Suprapubic skin (tissue), 4 donors: ENCODE measurements at places on chromosomes 11 and 22. TPM values are rescaled to one million over a fixed set of nuclear protein-coding genes. Genes with fewer than 3 reads are reported as not detected.

The AKIP1 gene
- 7.6 TPM for total RNA-seq

DNA sequence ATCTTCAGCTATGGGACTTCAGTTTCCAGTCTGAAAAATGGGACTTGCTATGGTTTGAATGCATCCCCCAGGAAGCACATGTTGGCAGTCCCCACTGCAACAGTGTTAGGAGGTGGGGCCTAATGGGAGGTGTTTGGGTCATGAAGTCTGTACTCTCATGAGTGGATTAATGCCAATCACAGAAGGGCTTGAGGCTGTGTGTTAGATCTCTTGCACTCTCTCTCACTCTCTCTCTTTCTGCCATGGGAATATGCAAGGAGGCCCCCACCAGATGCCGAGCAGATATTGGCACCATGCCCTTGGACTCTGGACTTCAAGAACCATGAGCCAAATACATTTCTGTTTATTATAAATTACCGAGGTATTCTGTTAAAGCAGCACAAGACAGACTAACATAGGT, 7.8 kb upstream of the AP1B1 start:
- peaks cover 7% of the 10 kb centered on the region for H3K4me1 ChIP-seq
- H3K36me3 ChIP-seq, result no peaks in the 10 kb centered on the region
- no peak overlapping the region for H3K4me3 ChIP-seq
- H3K27ac ChIP-seq, result no peak overlapping the region
- H3K27me3 ChIP-seq, result no peaks in the 10 kb centered on the region

DNA sequence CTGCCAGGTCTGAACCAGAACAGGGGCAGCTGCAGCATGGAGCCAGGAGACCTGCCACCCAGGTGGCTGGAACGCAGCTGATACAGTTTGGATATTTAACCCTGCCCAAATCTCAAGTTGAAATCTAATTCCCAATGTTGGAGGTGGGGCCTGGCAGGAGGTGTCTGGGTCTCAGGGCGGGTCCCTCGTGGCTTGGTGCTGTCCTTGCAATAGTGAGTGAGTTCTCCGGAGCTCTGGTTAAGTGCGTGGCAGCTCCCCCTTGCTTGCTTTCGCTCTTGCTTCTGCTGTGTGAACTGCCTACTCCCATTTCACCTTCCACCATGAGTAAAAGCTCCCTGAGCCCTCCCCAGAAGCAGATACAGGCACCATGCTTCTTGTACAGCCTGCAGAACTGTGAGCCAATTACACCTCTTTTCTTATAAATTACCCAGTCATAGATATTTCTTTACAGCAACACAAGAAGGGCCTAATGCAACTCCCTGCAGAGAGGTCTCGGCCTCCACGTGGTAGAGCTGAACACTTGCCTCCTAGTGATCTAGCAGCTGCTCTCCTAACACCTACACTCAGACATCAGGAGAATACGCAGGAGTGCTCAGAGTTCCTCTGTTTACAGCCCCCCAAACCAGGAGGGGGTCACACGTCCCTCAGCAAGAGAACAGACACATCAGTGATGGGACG, 203.7 kb downstream of the CTTN start:
- H3K4me1 ChIP-seq, result no peaks in the 10 kb centered on the region
- no peak overlapping the region for H3K4me3 ChIP-seq
- no peak overlapping the region for H3K27ac ChIP-seq
- peaks cover 10% of the 10 kb centered on the region for H3K27me3 ChIP-seq
- no peak for DNase-seq

GRCh38 chr11:66918741-66919140, 39.4 kb downstream of the PC start:
- no peaks in the 10 kb centered on the region for H3K27me3 ChIP-seq
- DNase-seq, result no peak
- H3K4me3 ChIP-seq, result no peak overlapping the region
- H3K36me3 ChIP-seq, result no peaks in the 10 kb centered on the region
- no peak overlapping the region for H3K27ac ChIP-seq

DNA sequence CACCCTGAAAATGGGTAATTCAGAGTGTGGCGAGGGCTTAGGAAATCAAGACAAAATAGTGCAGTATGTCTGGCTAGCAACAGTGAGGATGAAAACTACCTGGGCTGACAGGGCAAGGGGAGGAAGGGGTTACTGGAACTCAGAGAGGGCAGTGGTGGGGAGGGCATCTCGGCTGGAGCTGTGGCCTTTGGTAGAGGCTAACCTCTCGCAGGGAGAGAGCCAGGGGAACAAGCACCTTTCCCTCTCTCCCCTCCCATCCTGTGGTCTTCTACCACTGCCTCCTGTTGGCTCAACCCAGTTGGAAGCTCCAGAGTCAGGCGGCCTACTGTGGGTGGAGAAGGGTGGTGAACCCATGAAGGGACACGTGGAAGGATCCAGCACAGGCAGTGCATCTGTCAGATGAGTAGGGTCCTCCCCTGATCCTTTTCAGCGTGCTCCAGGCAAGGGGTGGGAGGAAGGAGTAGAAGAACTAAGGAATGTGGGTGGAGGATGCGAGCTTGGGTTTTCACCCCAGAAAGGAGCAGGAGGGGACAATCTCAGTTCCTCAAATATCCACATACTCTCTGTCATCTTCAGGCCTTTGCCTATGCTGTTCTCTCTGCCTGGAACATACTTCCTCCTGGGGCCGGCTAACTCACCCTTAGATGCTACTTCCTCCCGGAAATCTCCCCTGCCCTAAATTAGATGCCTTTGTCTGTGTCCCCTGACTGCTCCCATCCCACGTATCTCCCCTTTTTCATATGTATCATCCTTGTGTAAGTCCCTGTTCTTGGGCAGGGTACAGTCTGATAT, 6.2 kb upstream of the KCNE3 start:
- H3K27ac ChIP-seq, result no peak overlapping the region
- H3K36me3 ChIP-seq, result no peaks in the 10 kb centered on the region
- peak; percentile 68 for DNase-seq
- H3K4me1 ChIP-seq, result no peaks in the 10 kb centered on the region

DNA sequence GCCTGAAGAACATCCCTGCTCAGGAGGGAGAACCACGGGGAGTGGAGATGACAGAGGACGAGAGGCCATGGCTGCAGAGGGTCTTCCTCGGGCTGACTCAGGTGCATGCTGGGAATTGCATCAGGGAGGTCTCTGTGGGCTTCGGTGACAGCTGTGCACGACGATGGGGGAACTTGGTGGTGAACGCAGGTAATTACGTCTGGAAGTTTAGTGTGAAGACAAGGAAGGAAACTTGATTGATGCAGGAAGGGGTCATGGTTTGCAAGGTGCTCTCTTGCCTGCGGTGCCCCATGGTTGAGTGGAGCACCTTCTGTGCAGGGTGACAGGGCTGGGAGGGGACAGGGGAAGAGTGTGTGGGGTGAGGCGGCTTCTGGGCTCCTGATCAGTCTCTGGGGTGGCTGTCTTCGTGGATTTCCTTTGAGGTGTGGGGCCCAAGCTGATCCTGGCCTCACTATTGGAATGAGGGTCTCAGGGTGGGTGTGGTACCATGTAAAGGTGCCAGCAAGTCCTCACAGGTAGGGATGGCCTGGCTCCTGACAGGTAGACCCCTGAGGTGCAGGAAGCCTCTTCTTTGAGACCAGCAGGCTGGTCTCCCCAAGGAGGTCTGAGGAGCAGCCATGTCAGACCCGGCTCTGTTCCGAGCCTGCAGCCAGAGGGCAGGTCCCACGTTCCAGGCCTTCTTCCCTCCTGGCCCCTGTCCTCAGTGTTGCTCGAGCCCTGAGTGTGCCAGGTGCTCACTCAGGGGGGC, 1020.1 kb downstream of the TBC1D22A start:
- DNase-seq, result no peak
- no peak overlapping the region for H3K4me3 ChIP-seq
- peaks cover 15% of the 10 kb centered on the region for H3K27me3 ChIP-seq
- H3K36me3 ChIP-seq, result no peaks in the 10 kb centered on the region

The NUDT8 gene
- 44.7 TPM for total RNA-seq

DNA sequence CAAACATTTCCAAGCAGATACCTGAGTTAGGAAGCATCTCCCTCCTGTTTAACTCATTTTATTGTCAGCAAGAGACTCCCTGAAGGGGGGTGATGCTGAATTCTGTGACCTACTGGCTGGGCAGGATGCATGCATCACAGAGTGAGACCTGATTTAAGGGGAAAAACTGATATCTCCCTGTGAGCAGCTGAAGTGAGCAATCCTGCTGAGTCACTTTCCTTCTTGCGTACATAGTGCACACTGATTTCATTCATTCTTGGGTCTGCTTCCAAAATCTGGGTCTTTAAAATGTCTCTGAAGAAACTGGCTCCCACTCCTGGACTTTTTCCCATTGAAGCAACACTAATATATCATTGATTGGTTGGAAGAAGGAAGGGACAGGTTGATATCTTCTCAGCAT, 23.3 kb downstream of the P4HA3 start:
- H3K27me3 ChIP-seq, result no peaks in the 10 kb centered on the region
- H3K4me1 ChIP-seq, result no peaks in the 10 kb centered on the region
- no peaks in the 10 kb centered on the region for H3K36me3 ChIP-seq
- no peak for DNase-seq

The CXCR5 gene
- total RNA-seq, result not detected

DNA sequence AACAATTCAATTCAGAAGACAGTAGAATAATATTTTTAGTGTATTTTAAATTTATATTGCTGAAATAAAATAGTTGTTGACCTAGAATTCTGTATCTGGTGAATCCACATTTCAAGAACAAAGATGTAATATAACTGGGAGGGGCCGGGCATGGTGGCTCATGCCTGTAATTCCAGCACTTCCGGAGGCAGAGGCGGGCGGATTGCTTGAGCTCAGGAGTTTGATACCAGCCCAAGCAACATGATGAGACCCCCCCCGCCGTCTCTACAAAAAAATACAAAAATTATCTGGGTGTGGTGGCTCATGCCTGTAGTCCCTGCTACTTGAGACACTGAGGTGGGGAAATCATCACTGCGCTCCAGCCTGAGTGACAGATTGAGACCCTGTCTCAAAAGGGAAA, 72.6 kb downstream of the CD82 start:
- no peaks in the 10 kb centered on the region for H3K36me3 ChIP-seq
- no peak overlapping the region for H3K27ac ChIP-seq
- H3K4me3 ChIP-seq, result no peak overlapping the region
- H3K27me3 ChIP-seq, result no peaks in the 10 kb centered on the region
- DNase-seq, result peak; percentile 41
- H3K4me1 ChIP-seq, result peaks cover 9% of the 10 kb centered on the region

The DDI1 gene
- not detected for total RNA-seq

DNA sequence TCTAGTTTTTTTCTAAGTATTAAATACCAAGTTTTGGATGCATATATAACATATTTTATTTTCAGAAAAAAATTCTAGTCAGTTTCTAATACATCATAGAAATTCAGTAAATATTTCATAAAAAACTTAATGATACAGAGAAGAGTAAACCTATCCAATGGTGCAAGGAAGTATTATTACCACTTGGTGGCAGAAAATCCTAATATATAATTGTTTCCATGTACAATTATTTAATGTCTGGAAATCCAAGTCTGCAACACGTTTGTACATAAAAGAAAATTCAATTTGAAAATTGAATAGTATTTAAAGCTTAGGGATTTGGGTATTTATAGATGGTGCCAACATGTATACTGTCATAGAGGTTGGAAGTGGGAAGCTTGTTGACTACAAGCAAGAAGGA, 127.0 kb downstream of the TRPC6 start:
- H3K27ac ChIP-seq, result no peak overlapping the region
- no peak for DNase-seq
- no peaks in the 10 kb centered on the region for H3K4me1 ChIP-seq
- H3K27me3 ChIP-seq, result no peaks in the 10 kb centered on the region
- H3K36me3 ChIP-seq, result no peaks in the 10 kb centered on the region

DNA sequence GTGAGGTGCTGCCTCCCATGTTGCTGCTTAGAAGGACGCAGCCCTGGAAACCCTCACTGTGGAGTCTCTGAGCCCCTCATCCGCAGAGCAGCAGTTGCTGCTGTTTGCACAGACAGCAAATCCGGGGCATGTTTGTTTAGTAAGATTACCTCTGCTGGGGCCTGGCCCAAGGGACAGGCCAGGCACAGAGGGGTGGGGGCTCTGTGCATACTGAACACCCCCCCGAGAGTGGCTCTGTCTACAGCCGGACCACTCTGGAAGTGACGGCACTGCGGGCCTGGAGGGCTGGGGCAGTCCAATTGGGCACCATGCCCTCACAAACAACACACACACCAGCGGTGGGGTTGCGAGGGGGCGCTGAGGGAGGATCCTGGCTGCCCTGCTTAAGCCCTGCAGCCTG, 22.9 kb upstream of the CCDC188 start:
- DNase-seq, result no peak
- H3K4me1 ChIP-seq, result no peaks in the 10 kb centered on the region
- peaks cover 8% of the 10 kb centered on the region for H3K27me3 ChIP-seq
- no peaks in the 10 kb centered on the region for H3K36me3 ChIP-seq

GRCh38 chr11:71191201-71191600, 61.2 kb downstream of the SHANK2 start:
- no peak overlapping the region for H3K4me3 ChIP-seq
- no peak overlapping the region for H3K27ac ChIP-seq
- no peaks in the 10 kb centered on the region for H3K36me3 ChIP-seq

GRCh38 chr11:78313181-78313795, 104.3 kb downstream of the GAB2 start:
- peak overlapping the region; percentile 51 for H3K27ac ChIP-seq
- H3K36me3 ChIP-seq, result no peaks in the 10 kb centered on the region
- no peak for DNase-seq
- peaks cover 53% of the 10 kb centered on the region for H3K4me1 ChIP-seq

GRCh38 chr22:38304526-38304925, 12.7 kb downstream of the CSNK1E start:
- H3K4me1 ChIP-seq, result peaks cover 78% of the 10 kb centered on the region
- no peak for DNase-seq
- H3K4me3 ChIP-seq, result no peak overlapping the region
- H3K27ac ChIP-seq, result peak overlapping the region; percentile 6

The SLC22A12 gene
- total RNA-seq, result not detected

The IL17REL gene
- not detected for total RNA-seq

GRCh38 chr22:46045459-46046298, 68.7 kb upstream of the WNT7B start:
- H3K27me3 ChIP-seq, result no peaks in the 10 kb centered on the region
- H3K4me1 ChIP-seq, result peaks cover 91% of the 10 kb centered on the region
- H3K4me3 ChIP-seq, result peak overlapping the region; percentile 69

The ZNHIT2 gene
- total RNA-seq, result 16.6 TPM

GRCh38 chr11:113628912-113629311, 77.2 kb downstream of the TMPRSS5 start:
- no peaks in the 10 kb centered on the region for H3K27me3 ChIP-seq
- H3K36me3 ChIP-seq, result no peaks in the 10 kb centered on the region
- H3K4me1 ChIP-seq, result no peaks in the 10 kb centered on the region
- DNase-seq, result no peak

DNA sequence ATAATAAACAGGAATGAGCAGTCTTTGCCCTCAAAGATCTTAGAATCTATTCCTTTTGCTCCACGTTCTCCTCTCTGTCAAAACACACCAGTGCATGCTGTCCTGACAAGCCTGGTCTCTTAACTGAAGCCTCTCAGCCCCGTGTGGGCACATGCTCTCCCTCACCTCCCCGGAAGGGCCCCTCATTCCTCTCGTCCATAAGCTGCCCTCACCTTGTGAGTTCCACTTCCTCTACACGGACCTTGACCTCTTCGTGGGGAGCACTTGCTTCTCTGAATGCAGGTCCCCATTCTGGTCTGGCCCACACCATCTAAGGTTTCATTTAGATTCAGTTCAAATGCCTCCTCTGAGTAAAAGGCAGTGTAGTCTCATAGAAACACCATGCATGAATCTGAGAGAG, 412.3 kb upstream of the SYN3 start:
- H3K27me3 ChIP-seq, result no peaks in the 10 kb centered on the region
- H3K4me3 ChIP-seq, result no peak overlapping the region
- H3K4me1 ChIP-seq, result no peaks in the 10 kb centered on the region
- no peak for DNase-seq
